ENCODE measurements at places on chromosomes 12 and 14. TPM values are rescaled to one million over a fixed set of nuclear protein-coding genes. Genes with fewer than 3 reads are reported as not detected.

AMN gene
- 0.23 TPM for total RNA-seq

INSM2 gene
- not detected for total RNA-seq

CLBA1 gene
- total RNA-seq: 1.9 TPM

TMED8 gene
- total RNA-seq: 27.9 TPM

DNA sequence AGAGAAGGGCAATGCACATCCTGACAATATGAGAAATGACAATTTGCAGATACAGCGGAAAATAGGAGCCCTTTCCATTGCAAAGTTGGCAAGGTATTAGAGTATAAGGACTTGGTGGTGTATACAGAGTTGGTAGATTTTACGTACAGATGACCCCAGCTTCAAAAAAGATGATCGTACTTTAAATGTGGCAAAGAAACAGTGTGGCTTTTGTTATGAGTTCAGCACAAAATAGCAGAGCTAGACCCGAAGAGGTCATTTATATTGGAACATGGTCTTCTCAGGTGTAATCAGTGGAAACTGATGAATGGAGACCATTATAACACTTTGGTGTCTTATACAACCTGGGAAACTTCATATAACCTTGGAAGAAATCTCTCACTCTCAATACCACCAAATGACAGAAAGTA, 2.3 kb downstream of the CLEC2B start:
- no peak for DNase-seq

DNA sequence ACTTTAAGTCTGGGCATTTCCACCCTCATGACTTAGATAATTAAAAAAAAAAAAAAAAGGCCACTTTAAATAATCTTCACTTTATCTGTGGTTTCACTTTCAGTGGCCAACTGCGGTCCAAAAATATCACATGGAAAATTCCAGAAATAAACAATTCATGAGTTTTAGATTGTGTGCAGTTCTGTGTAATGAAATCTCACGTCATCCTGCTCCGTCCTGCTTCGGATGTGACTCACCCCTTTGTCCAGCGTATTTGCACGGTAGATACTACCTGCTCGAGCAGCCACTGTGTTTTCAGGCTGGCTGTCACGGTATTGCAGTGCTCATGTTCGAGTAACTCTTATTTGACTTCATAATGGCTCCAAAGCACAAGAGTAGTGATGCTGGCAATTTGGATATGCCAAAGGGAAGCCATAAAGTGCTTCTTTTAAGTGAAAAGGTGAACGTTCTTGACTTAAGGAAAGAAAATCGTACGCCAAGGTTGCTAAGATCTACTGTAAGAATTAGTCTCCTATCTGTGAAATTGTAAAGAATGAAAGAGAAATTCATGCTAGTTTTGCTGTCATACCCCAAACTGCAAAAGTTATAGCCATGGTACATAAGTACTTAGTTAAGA, 2.4 kb downstream of the E2F7 start:
- no peak for DNase-seq

GRIP1 gene
- total RNA-seq: 2.4 TPM

SOCS2 gene
- 8.9 TPM for total RNA-seq

DNA sequence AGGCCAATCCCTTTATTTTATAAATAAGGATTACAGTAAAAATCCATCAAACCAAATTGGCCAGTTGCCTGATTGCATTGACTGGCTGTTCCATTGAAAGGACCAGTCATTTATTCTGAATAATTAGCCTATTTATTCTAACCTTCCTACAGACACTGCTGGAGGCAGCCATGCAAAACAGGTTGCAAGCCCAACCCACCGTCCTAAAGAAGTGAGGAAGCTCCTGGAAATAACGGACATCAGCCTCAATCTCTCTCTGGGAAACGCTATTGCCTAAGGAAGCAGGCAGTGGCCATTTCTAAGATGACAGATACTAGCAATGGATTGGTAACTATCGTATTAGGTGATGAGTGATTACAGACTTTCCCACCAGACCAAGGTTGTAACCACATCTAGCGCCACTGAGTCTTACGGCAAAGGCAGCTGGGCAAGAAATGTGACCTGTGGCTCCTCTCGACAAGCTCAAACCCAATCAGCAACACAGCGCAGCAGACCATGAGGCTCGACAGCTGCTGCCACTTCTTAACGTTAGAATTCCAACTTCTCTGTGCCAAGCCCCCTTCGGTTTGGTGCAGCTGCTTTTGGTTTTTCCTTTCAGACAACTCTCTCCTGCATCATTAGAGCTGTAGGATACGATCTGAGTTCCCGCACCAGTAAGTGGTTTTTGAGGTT, 134.2 kb downstream of the KCNK10 start:
- DNase-seq: no peak

All from activated CD4-positive, alpha-beta T cell treated with anti-CD3 and anti-CD28 coated beads for 36 hours (primary cell).